Fibroblast of lung (primary cell): ENCODE measurements at places on chromosomes 1 and 21. TPM values are rescaled to one million over a fixed set of nuclear protein-coding genes. Genes with fewer than 3 reads are reported as not detected.

STIL gene
- total RNA-seq = 3.1 and 5.8 TPM in 2 replicates

DYNLT5 gene
- total RNA-seq = under 0.01 and 0.50 TPM in 2 replicates

RIIAD1 gene
- not detected in 2 replicates for total RNA-seq

TSPAN2 gene
- 0.66 and 2.1 TPM in 2 replicates for total RNA-seq

ATF3 gene
- 14.1 and 35.7 TPM in 2 replicates for total RNA-seq

TNNI3K gene
- total RNA-seq = 0.66 and 1.0 TPM in 2 replicates

TNFRSF4 gene
- under 0.01 and 0.17 TPM in 2 replicates for total RNA-seq

ERG gene
- total RNA-seq = under 0.01 and 0.26 TPM in 2 replicates

DAB1 gene
- 0.17 and 0.26 TPM in 2 replicates for total RNA-seq
